ENCODE measurements at places on chromosomes 2 and 18.

DNA sequence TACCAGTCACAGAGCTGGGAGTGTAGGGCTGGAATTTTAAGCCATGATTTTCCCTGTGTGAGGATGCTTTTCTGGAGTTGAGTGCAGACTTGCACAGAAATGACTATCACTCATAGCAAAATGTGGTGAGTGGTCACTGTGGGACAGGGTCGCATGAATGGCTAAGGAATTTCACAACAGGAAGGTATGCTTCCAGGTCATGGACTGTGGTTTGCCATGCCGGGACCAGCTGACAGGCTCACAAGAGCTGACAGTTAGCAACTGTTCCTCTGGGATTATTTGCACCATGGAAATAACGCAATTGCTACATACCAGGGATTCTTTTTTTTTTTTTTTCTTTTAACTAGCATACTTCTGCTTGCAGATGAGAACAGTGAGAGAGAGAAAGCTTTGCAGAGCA lies 3.8 kb upstream of the UXS1 start:
- no peak for DNase-seq

DNA sequence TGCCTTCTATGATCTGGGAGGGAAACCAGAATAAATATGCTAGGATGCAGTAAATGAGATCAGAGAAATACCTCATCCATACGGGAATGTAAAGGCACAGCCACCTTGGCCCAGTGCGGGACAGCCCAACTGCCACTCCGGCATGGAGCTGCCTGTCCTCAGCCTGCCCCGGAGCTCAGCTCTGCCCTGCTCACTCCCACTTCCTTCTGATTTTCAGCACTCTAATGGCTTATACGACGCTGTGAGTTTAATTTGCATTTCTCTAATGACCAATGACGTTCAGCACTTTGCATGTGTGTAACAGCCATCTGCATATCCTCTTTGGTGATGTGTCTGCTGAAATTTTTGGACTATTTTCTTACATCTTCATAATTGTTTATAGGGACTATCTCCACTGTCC lies 172.5 kb upstream of the RAB6C start:
- DNase-seq: no peak

- DNase-seq: no peak
These were observed 146.5 kb downstream of the NETO1 start for GRCh38 chr18:72721330-72721729.

DNA sequence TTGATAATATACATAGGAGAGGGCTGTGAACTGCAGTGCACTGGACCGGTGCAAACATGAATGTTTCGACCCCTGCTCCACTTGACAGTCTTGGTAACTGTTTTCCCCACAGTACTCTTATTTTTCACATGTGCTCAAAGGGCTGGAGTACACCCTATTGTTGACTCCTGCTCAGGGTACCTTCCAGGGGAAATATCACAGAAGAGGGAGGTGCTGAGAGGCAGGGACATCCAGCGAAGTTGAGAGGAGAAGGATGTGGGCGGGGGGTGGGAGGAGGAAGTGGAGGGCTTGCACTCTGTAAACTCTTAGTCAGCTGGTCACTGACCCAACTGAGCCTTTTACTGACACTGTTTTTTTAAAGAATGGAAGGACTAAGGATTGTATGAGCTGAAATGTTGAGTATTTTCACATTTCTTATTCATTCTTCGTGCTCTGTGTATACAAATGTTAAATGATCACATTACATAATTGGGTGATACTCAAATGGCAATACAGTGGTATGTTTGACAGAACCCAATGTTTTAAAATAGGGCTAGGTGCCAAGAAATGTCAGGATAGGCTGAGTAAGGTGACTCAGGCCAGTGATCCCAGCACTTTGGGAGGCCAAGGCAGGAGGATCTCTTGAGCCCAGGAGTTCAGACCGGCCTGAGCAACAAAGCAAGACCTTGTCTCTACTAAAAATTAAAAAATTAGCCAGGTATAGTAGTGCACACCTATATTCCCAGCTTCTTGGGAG lies 10.0 kb downstream of the INPP4A start:
- no peak for DNase-seq

GRCh38 chr2:144671695-144672455 lies 152.0 kb upstream of the ZEB2 start:
- no peak for DNase-seq

DNA sequence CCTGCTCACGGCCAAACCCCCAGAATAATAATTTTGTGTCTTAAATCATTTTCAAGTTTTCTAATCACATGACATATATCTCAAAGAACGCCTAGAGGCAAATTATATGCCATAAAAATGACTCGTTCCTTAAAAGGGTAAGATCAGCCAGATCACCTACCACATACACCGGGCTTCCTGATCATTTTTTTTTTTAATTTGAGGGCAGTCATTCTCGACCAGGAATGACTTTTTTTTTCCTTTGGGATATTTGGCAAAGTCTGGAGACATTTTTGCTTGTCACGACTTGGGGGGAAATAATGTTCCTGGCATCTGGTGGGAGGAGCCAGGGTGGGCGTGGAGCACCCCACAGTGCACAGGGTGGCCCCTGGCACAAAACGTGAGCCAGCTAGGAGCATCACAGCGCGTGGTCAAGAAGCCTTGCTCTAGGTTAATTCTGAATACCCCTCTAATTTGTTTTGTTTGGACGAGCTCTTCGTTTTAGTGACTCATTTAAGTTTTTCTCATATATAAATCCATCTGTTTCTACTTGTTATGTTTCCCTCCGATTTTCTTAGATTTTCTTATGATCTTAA lies 94.9 kb downstream of the TWIST2 start:
- no peak for DNase-seq

DNA sequence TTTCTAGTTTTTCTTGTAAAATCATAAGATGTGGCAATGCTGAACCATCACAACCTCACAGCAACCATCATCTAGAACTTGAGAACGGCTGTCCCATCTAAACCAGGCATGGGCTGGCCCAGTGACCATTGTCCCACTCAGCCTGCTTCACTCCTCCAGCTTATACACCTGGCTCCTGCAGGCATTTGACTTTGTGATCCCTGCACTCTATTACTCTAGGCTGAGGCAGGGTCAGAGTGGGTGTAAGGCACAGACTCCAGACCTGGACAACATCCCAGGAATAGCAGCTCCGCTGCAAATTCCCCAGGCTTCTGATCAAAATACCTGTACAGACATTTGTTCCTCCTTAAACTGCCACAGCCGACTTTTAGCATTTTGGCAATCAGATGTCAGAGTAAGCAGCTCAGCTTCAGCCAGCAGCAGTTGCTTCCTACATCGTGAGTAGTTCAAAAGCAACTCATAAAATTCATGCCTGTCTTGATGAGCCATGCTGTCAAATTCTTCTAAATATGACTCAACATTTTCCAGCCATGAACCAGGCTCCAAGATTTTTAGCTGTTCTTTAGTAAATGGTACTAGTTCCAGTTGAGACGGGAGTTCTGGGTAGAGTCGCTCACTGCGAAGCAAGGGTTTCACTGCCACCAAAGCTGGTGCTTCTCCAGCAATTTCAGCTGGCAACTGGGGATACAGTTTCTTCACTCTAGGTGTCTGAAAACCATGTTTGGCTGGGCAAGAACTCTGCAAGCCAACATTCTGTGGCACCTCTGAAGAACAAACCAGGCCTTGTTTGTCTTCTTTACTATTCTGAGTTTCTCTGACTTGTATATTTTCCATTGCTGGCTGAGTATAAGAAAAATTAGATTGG lies 12.8 kb downstream of the EPG5 start:
- no peak for DNase-seq

DNA sequence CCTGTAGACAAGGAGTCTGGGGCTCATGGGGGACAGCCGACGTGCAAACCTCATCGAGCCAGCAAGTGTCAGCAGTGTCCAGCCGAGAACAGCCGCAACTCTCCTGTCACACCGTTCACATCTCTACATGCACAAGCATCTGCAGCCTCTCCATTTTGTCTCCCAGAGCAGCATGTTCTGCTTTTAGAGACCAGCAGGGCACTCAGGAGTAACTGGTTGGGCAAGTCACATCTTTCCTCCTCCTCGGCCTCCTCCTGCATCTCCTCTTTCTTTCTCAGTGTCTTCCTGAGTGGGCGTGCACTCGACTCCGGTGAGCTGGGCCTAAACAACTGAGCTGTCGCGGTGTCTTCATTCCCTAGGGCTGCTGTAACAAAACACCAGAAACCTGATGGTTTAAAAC lies 249.9 kb downstream of the SH3BP4 start:
- DNase-seq: no peak

DNA sequence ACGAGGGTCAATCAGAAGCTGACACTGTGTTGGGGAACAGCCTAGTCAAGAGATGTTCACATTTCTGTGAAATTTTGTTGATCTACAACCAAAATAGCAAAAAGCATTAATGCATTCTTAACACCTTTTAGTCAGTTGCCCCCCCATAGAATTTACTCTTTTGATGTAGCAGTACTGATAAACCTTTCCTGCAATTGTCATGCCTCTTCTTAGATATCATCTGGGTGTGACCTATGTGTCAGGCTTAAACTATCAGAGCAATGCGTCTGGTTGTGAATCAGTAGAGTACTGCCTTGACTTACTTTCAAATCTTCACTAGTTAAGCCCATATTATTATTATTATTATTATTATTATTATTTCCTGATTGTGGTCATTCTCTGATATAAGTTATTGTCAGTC lies 61.9 kb downstream of the GREB1L start:
- no peak for DNase-seq

GRCh38 chr2:179595284-179595683 lies 266.1 kb downstream of the ZNF385B start:
- DNase-seq: no peak

- no peak for DNase-seq
These were observed 46.3 kb upstream of the SEMA4C start for GRCh38 chr2:96916156-96916630.

DNA sequence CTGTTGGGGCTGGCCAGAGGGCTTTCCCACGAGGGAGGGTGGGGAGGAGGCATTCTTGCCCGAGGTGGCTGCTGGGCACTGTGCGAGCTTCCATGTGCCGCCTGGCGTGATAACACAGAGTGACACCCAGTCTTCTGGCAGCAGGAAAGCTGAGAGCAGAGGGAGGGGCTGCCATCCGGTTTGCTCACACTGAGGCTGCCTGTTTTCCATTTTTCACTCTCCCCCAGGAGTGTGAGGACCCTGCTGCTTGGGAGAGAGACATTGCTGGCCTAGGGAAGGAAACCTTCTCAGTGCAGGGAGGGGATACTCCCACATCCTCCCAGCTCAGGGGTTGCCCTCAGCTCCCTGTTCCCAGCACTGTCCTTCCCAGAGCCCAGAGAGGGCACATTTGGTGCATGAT lies 73.1 kb downstream of the INHBB start:
- no peak for DNase-seq

GRCh38 chr2:232341061-232341738 lies 37.4 kb upstream of the ALPP start:
- no peak for DNase-seq

DNA sequence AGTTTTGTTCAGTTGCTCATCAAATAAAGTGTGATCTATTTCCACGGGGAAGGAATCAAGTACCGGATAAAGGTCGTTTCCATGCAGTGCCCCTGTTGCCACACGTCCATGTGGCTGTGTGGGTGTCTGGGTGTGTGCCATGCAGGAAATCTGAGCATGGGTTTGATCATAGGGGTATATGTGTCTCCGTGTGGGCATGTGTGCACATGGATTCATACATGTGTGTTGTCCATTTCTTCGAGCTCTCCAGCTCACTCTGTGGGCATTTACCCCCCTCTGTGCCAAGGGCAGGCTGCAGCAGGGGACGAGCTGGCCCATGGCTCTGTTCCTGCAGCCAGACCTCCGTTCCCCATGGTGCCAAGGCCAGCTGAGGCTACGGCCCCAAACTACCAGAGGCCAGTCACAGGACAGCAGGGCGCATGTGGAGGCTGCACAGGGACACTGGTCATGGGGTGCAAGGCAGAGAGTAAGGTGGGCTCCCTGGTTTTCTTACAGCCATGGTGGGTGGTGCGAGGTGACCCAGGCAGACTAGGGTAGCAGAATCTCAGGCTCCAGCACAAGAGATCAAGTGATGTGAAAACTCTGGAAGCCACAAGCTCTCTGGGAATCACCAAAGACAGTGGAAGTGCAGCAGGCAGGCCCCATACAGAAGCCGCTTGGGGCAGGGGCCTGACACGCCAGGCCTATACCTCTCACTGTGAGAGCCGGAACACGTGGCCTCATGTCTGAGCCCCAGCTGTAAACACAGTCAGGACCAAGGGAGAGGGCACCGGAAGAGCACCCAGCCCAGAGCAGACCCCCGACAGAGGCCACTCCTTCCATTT lies 66.4 kb upstream of the RAB6C start:
- no peak for DNase-seq

- DNase-seq: no peak
These were observed 56.0 kb downstream of the SERPINB7 start for GRCh38 chr18:63831080-63831788.

DNA sequence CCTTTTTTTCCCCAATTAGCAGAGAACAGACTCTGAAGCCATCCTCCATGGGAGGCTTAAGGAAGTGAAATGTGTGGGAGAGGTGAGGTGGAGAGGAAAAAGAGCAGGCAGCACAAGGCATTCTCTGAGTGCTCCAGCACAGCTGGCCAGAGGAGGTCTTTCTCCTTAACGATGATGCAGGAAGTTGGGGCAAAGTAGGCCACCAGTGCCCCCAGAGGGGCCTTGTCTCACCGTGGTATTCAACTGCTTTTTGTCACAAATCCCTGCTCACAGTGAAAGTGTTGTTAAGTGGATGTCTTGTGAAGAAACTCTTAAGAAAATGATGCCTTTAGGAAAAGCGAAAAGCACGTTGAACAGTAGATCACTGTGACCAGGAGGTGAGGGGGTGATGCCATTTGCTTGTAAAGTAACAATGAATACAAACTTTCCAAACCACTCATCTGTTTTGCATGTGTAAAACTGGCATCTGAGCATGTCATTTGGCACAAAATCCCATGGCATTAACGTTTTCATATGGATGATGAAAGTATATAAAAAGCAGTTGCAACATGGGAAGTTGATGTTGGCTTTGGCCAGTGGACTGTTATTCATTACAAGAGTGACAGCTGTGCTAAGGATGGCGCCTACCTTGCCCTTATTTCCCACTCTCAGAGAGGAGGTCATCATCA lies 49.2 kb upstream of the CDC42EP3 start:
- DNase-seq: no peak

- no peak for DNase-seq
These were observed 64.0 kb downstream of the AAK1 start for GRCh38 chr2:69579536-69579935.

- no peak for DNase-seq
These were observed 98.5 kb downstream of the CERKL start for GRCh38 chr2:181558371-181558770.

GRCh38 chr2:674321-674985 lies 2.8 kb downstream of the TMEM18 start:
- no peak for DNase-seq

DNA sequence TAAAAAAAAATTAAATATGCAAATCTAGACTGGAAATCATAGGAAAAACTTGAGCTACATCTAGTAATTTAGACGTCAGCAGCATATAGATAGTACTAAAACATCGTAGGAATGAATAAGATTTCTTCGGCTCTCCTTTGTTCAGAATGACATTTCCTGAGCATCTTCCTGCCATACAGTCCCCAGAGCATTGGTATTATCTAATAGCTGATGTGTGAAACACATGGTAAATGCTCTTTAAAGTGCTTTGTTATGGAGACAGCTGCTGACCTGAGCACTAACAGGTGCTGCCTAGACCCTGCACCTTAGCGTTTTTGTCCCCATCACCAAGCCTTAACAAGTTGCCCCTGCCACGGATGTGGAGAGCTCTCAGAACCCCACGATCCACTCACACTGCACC lies 692.3 kb upstream of the PIK3C3 start:
- no peak for DNase-seq
